ENCODE measurements at places on chromosomes 3 and 15. TPM values are rescaled to one million over a fixed set of nuclear protein-coding genes. Genes with fewer than 3 reads are reported as not detected.

The HGD gene
- total RNA-seq, result 0.96 TPM

The ATG3 gene
- 74.8 TPM for total RNA-seq

The ARID3B gene
- 52.1 TPM for total RNA-seq

The GLDN gene
- not detected for total RNA-seq

The TRIM42 gene
- not detected for total RNA-seq

The ZNF770 gene
- total RNA-seq, result 36.2 TPM

The ADAMTSL3 gene
- total RNA-seq, result not detected

The RAB11A gene
- 192 TPM for total RNA-seq

The P2RY13 gene
- not detected for total RNA-seq

The SPSB4 gene
- total RNA-seq, result not detected

The PLSCR5 gene
- not detected for total RNA-seq

The CELF6 gene
- total RNA-seq, result 0.58 TPM

The ZIC4 gene
- total RNA-seq, result not detected

The WNT5A gene
- not detected for total RNA-seq

The P3H2 gene
- total RNA-seq, result not detected

The CD200R1L gene
- not detected for total RNA-seq

The HRG gene
- not detected for total RNA-seq

The CFAP100 gene
- not detected for total RNA-seq

The HACL1 gene
- total RNA-seq, result 25.8 TPM

The CCR1 gene
- 20.7 TPM for total RNA-seq

The CLSTN2 gene
- not detected for total RNA-seq

The GOLGA8H gene
- not detected for total RNA-seq

The RPL29 gene
- 1,047 TPM for total RNA-seq

The ZWILCH gene
- 28.9 TPM for total RNA-seq

The PLSCR4 gene
- total RNA-seq, result not detected

The CLDN11 gene
- total RNA-seq, result not detected

The ST3GAL6 gene
- not detected for total RNA-seq

The LRRC31 gene
- total RNA-seq, result not detected

The AQP9 gene
- not detected for total RNA-seq

The GP5 gene
- total RNA-seq, result 1.3 TPM

The ZNF80 gene
- 0.35 TPM for total RNA-seq
